ENCODE measurements at places on chromosomes 1 and 21.

DNA sequence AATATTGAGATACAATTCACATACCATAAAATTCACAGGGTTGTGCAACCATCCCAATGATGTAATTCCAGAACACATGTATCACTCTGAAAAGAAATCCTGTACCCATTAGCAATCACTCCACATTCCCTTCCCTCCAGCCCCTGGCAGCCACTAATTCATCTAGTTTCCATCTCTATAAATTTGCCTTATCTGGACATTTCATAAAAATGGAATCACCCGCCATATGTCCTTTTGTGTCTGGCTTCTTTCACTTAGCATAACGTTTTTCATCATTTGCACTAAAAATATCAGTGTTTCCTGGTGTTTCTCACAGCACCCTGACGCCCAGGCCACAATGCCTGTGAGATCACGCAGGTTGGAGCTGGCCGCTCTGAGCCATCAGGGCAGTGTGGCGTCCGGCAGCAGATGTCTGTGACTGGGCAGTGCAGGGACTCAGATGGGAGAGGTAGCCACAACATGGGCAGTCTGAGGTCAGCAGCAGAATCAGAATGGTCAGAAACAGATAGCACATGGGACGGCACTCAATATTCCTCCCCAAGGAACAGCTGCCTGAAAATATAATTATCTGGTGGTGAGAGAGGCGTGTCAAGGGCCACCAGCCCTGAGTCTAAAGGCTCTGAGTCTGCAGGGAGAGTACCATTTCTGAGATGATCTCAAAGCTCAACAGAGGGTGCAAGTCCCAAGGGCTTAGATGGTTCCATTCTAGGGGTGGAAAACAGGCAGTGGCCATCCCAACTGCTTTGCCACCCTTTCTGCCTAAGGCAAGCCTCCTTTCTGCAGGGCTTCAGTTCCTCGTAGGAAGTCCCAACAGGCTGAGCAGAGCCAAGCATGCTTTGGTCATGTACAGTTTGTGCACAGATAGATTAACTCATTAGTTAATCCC is 129.4 kb upstream of the EDN2 start:
- peak; percentile 86 for DNase-seq

GRCh38 chr1:219402925-219403324 is 210.0 kb downstream of the ZC3H11B start:
- no peak for DNase-seq

DNA sequence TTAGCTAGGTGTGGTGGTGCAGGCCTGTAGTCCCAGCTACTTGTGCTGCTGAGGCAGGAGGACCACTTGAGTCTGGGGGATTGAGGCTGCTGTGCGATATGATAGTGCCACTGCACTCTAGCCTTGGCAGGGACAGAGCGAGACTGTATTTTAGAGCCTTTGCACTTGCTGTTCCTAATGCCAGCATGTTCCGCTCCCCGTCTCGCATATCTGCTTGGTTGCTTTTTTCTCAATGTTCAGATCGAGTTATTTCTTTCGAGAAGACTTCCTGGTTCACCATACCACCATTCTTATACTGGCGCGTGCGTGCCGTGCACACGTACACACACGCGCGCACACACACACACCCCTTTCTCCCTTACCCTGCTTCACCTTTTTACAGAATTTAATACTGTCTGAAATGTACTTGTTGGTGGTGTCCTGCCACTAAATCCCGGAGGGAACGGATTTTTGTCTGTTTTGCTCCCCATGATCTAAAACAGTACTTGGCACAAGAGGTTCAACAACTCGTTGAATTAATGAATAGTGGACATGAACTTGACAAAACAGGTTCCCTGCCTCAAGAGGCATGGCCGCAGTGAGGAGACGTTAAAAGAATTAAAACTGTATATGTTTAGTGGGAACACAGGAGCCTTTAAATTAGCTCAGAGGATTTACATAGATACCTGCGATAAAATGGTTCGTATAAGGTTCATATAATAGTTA is 1.1 kb upstream of the RPRD2 start:
- no peak for DNase-seq

- DNase-seq: no peak
Measured at GRCh38 chr1:185151215-185151614, 5.5 kb downstream of the TRMT1L start.

- no peak for DNase-seq
Measured at GRCh38 chr1:41611068-41611931, 126.8 kb upstream of the EDN2 start.

GRCh38 chr1:157448636-157449035 is 103.7 kb downstream of the FCRL5 start:
- DNase-seq: no peak
